Suprapubic skin (tissue), 4 donors: ENCODE measurements at places on chromosomes 3 and 15. TPM values are rescaled to one million over a fixed set of nuclear protein-coding genes. Genes with fewer than 3 reads are reported as not detected.
A peak's percentile ranks its signal among the peaks of the same experiment; 100 is the strongest.

Gene BOC
- total RNA-seq = 75.6 TPM

Gene CSPG4
- 14.2 TPM for total RNA-seq

Gene PAQR5
- total RNA-seq = 8.8 TPM

Gene IQCF5
- not detected for total RNA-seq

Gene CCR8
- total RNA-seq = not detected

GRCh38 chr3:185630182-185630622 is 44.1 kb downstream of the SENP2 start:
- no peak for DNase-seq

GRCh38 chr3:88713233-88713691 is 394.2 kb upstream of the EPHA3 start:
- DNase-seq = no peak

GRCh38 chr3:132623646-132624045 is 26.6 kb downstream of the ACKR4 start:
- DNase-seq = no peak

GRCh38 chr3:177358977-177359592 is 161.8 kb upstream of the TBL1XR1 start:
- peak; percentile 72 for DNase-seq

GRCh38 chr3:187700249-187700648 is 2.1 kb downstream of the RTP2 start:
- DNase-seq = no peak

DNA sequence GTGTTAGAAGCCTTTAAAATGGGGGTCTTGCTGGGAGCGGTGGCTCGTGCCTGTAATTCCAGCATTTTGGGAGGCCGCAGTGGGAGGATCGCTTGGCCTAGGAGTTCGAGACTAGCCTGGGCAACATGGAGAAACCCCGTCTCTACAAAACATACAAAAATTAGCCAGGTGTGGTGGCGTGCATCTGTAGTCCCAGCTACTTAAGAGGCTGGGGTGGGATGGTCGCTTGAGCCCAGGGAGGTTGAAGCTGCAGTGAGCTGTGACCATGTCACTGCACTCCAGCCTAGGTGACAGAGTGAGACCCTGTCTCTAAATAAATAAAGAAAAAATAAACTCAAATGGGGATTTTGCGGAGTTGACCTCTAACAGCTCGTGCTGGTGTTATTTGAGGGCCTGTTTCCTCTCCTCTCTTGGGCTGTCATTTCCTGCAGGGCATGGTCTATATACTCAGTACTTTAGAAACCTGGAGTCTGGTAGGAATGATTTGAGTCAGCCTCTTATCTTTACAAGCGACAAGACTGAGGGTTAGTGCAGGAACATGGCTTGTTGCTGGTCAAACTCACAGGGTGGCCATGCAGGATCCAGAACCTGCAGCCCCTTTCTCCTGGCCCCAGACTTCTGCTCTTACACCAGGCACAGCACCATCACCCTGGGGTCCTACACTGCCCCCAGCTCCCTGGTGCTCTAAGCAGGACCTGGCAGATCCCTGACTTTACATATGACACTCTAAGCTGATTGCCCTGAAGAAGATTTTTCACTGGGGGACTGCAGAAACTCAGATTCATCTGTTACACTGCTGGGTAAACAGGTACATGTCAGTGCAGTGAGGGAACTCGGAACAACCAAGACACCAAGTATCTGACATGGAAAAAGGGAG is 15.1 kb downstream of the EHD4 start:
- DNase-seq = no peak

GRCh38 chr15:65344214-65344913 is 33.4 kb downstream of the IGDCC3 start:
- no peak for DNase-seq

DNA sequence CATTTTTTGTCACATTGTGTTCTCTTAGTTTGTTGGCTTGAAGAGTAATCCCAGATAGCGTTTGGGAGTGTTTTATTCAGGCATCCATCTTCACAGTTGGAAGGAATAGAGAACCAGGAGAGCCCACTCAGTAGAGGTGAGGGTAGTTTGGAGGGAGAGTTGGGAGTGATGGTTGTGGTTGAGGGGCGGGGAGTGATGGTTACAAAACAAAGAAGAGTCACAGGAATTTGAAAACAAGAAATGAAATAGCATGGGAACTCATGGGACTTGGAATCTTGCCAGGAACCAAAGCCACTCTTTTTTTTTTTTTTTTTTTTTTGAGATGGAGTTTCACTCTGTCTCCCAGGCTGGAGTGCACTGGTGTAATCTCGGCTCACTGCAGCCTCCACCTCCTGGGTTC is 36.3 kb downstream of the DUT start:
- DNase-seq = no peak

DNA sequence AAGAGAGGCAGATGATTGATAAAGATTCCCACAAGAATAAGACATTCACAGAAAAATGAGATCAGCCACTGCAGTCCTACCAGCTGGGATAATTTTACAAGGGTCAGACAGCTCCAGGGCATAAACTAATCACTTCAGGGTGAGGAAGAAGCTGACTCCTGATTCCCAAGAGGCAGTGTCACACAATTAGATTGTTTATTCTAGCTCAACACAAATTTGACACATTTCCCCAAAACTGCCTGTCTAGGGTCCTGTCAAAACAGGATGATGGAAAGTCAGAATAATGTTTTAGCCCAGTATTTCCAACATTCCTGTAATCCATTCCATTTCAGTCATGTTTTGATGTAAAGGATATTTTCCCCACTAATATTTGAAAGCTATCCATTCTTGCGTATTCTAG is 110.8 kb downstream of the TNIK start:
- no peak for DNase-seq

GRCh38 chr15:83249030-83249343 is 35.5 kb downstream of the BNC1 start:
- DNase-seq = no peak

DNA sequence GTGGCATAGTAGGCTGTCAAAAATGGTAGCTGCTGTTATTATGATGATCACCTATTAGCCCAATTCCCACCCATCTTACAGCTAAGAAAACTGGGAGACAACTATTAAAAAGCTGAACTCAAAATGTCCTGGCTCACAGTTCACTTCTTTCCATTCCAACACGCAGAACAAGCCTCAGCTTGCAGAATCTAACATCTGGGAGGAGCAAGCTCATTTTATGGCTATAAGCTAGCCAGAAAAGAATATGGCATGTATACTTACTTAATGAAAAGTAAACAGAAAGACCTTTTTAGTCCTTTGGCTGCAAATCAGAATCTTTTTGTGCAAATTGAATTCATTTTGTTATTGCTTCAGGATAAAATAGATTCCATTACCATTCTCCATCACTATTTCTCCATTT is 34.8 kb upstream of the CFAP20DC start:
- no peak for DNase-seq

- DNase-seq = no peak
Observed at GRCh38 chr3:64150623-64151207, 74.6 kb downstream of the PRICKLE2 start.

- DNase-seq = peak; percentile 89
Observed at GRCh38 chr15:66763186-66764071, 61.4 kb downstream of the SMAD6 start.

- no peak for DNase-seq
Observed at GRCh38 chr3:157059661-157060060, 100.3 kb downstream of the CCNL1 start.

- DNase-seq = no peak
Observed at GRCh38 chr15:61796056-61796455, 264.2 kb downstream of the VPS13C start.

GRCh38 chr15:29611057-29611456 is 211.2 kb downstream of the TJP1 start:
- no peak for DNase-seq

DNA sequence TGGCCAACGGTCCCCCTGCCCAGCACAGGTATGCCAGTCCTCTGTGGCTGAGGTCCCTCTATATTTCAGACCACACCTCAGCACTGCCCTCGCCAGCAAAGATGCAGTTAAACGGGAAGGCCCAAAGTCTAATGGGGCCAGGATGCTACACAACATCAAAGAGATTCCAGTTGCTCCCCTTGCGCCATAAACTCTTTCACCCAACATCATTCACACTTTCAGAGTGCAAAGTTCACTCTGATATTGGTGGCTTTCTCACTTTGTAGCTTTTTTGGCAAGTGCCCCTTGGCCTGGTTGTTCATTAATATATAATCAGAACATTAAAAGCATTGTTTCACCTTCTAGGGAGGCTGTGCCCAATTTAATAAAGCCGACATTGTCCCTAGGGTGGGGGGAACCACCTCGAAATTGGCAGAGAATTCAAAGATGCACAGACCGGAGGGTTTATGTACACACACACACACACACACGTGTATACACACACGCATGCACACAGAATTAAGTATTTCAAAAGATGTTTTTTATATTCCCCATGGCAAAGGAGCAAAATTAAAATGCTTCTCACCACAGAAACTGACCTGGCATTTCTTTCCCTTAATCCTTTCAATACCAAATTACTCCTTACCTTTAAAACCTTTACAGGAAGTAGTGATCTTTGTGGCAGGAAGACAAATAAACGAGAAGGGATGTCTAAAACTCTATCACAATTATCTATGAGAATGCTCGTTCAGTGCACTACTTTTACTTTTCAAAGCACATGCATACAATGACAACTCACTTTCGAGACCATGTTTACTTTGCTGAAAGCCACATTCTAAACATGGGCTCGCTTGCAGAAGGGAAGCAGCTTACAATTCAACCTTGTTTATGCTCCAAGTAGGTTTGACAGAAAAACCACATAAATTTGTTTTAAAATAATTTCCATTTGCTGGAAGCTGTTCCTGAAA is 19.5 kb downstream of the LRIG1 start:
- no peak for DNase-seq

DNA sequence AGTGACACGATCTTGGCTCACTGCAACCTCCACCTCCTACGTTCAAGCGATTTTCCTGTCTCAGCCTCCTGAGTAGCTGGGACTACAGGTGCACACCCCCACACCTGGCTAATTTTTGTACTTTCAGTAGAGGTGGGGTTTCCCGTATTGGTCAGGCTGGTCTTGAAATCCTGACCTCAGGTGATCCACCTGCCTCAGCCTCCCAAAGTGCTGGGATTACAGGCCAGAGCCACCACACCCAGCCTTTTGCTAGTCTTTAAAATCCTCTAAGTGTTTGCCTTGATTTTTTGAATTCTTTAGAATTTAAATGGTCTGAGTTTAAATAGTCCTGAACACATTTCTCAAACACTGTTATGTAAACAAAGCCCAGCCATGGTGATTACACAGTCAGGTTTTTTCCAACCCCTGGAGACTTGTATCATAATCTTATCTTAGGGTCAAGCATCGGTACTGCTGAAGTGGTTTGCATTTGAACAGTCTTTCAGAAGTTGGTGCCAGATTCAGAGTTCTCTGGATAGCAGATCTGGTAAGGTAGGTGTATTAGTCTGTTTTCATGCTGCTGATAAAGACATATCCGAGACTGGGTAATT is 28.2 kb upstream of the PIAS1 start:
- no peak for DNase-seq
